Bone marrow (tissue), 2 donors: ENCODE measurements at places on chromosomes 7 and 10.

DNA sequence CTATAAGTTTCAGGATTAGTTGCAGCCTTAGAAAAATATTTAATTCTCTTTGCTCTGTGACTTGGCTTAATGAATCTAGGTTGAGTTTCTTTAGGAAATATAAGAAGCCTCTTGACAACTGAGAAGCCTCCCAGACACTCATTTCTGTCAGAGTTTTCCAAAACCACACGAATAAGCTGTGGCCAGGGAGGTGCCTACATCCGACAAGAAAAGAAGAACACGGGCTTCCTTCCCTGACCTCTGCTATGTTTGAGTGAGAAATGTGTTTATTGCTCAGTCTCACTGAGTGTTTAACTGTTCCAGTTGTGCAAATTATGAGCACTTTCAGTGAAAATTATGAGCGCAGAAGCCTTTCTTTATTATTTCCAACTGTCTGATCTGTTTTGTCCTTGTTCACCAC is 105.0 kb downstream of the TRIL start:
- no peak for DNase-seq

- DNase-seq: no peak
Observed at GRCh38 chr7:47901542-47901941, 46.7 kb downstream of the PKD1L1 start.

DNA sequence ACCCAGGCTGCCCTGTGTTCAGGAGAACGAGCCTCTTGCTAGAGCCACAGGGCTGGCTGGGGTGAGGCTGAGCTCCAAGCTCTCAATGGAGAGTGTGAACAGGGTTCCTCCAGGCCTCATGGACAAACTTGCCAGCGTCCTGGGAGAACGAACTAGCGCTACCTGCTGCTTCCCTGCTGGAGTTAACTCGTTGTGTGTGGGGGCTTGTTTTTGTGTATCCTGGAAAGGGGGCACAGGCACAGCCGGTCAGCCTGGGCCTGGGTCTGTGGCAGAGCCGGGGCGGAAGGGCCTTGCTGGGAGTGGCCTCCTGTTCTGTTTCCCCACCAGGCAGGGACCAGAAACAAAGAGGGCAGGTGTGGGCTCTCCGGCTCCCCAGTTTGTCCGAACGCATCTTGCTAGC is 259.2 kb downstream of the DNAJB6 start:
- DNase-seq: no peak

GRCh38 chr7:135958173-135958572 is 19.0 kb downstream of the MTPN start:
- DNase-seq: no peak
